Fibroblast of the conjunctiva (primary cell): ENCODE measurements at places on chromosomes 1 and 21.

GRCh38 chr1:31335007-31335406 is 37.9 kb downstream of the FABP3 start:
- DNase-seq, result peak; percentile 30

GRCh38 chr1:59707178-59707791 is 107.5 kb upstream of the HOOK1 start:
- peak; percentile 94 for DNase-seq

DNA sequence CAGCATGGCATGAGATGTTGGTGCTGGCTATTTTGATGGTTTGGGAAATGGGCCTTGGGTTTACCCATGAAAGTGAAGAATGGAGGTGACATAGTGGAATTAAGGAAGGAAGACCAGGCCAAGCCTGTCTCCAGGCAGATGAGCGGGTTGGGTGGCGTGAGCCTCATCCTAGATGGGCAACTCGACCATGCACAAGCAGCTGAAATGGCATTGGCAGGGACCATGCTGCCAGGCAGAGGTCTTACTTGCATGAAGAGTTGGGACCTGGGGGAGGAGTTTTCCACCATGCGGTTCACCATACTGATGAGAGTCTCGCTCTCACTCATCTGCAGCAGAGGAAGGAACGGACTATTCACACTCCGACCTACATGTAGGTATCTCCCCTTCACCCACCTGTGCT is 37.5 kb upstream of the GOLT1A start:
- no peak for DNase-seq

DNA sequence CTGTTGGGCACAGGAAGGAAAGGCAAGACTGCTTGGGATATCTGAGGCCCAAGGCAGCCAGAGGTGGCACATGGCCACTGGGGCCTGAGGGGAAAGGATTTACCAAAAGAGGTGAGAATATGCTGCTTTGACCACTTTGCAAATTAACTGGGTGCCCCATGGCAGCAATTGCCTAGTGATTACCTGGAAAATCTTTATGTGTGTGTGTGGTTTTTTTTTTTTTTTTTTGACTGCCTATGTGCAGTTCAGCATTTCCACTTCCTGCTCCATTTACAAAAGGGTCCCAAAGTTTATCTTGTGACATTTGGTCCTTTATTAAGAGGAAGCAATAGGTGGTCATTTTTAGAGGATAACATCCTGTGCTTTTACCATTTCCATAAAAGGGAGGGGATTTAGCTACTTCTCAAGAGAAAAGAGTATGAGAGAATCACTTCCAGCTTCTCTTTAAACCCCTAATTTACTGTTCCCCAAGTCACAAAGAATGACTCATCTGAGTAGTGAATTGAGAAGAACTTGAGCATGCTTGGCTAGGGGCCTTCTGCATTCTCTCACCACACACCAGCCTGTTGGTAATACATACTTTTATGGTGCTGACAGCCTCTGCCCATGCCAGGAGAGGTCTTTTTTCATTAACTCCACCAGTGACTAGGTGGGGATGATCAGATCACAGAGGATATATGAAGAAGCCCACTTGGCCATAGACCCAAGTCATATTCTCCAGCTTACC is 52.1 kb downstream of the SYDE2 start:
- DNase-seq, result no peak

- no peak for DNase-seq
Observed at GRCh38 chr1:29331729-29332128, 95.4 kb downstream of the PTPRU start.

GRCh38 chr1:51693419-51694155 is 76.7 kb downstream of the OSBPL9 start:
- DNase-seq, result no peak

GRCh38 chr1:239884796-239885195 is 206.9 kb upstream of the FMN2 start:
- DNase-seq, result no peak
